Spinal cord (tissue), 10 donors: ENCODE measurements at places on chromosomes 2 and 18. TPM values are rescaled to one million over a fixed set of nuclear protein-coding genes. Genes with fewer than 3 reads are reported as not detected.

DNA sequence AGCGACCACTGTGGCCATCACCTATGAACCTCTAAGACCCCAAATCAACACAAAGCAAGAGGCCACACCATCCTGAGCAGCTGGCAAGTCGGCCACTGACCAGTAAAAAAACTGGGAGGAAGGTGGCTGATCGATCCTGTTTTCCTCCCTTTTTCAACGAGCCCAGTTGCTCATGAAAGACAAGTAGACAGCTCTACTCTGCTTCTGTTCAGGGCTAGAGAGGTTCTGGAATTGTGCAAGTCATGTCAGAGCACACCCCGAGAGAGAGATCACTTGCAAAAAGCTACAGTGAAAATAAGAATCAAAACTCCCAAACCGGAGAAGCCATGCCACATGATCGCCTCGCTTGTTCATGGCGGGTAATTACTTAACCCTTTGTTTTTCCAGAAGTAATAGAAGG is 34.6 kb downstream of the ZNF516 start:
- no peak for DNase-seq

DNA sequence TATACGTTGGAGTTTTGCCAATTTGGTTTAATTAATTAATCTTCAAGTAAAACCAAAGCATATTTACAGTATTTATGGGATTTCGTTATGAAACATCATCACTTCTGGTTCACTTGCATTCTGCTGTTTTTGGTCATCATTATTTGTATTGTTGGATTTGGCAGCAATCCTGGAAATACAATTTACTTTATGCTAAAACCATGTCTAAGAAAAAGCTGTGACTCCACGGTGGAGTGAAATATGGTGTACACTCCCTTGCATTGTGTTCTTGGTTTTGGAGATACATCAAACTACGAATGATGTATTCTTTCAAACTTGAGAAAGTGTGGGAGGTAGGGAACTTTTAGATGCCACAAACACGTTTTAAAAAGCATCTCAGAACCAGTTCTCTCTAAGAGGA is 106.4 kb downstream of the CTAGE1 start:
- DNase-seq = no peak

- DNase-seq = no peak
Measured at GRCh38 chr18:30562231-30562630, 480.3 kb downstream of the DSC3 start.

- DNase-seq = no peak
Measured at GRCh38 chr2:214395040-214395439, 15.8 kb upstream of the VWC2L start.

Gene SH3BP4
- total RNA-seq = 13.9 TPM

- no peak for DNase-seq
Measured at GRCh38 chr2:174122185-174122584, 126.1 kb downstream of the OLA1 start.

Gene SIX2
- 5.5 TPM for total RNA-seq

Gene ALLC
- 8.2 TPM for total RNA-seq

Gene ZNF385B
- 5.0 TPM for total RNA-seq

DNA sequence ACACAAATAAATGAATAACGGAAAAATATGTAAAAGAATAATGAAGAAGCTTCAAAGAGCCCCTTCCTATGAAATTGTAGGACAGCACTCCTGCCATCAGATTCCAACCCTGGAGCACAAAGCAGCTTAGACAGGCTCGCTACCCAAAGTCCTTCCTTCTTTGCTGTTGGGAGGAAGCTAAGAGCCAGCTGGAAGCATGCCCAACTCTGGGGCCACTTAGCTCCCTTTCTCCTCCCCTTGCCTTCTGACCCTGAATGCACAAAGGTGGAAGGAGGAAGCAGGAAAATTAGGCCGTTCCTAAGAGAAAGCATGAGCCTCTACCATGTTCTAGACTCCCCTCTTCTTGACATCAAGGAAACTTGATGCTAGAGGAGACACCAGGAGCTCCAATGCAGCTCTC is 700.8 kb downstream of the RNF144A start:
- no peak for DNase-seq

DNA sequence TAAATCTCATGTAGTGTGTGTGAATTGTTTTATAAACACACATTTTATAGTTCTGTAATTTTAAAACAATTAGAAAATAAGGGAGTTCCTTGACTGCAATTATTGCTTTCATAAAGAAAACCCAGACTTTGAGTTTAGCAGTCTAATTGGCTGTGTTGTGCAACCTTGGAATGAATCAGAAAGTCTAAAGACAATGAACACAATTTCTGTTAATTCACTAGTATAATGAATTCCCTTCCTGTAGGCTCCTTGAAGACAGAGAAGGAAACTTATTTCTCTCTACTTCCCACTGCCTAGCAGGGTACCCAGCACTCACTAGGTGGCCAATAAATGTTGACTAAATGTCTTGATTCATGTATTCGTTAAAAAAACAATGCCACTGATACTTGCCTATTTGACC is 79.9 kb downstream of the ANTXR1 start:
- no peak for DNase-seq

GRCh38 chr18:59696311-59697235 is 650 bp downstream of the CCBE1 start:
- no peak for DNase-seq

DNA sequence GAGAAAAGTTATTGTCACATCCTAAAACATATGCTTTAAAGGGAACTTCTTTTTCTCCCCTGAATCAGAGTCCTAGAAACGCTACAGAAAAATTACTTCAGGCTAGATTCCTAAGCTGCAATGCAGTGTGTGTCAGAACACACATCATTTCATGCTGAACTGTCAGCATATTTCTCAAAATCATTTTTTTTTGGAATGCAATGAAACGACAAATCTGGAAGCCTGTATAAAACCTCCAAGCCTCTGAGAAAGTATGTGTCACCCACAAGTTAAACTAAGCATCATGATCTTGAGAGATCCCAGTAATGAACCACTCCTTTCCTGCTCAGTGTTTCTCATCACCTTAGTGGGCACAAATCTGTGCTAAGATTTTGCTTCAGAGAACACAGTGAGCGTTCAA is 276.2 kb downstream of the ZNF521 start:
- no peak for DNase-seq

DNA sequence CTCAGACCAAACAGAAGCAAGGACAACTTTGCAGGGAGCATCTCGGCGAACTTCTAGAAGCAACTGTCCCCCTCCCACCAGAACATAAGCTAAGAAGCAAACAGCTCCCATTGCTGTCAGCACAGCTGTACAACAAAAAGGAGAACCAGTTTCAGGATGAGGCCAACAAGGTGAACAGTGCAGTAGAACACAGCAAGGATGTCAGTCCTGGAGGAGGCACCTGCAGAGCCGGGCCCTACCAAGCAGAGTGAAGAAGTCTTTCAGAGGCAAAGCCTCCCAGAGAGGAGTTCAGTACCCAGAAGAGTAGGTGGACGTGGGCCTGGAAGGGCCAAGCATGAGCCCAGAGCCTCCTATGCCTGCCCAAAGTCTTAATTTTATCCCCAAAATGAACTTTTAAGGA is 1.0 kb downstream of the PASK start:
- no peak for DNase-seq
